ENCODE measurements at places on chromosomes 12 and 14.

GRCh38 chr14:94962166-94962575 is 192.3 kb upstream of the GSC start:
- no peak for DNase-seq

DNA sequence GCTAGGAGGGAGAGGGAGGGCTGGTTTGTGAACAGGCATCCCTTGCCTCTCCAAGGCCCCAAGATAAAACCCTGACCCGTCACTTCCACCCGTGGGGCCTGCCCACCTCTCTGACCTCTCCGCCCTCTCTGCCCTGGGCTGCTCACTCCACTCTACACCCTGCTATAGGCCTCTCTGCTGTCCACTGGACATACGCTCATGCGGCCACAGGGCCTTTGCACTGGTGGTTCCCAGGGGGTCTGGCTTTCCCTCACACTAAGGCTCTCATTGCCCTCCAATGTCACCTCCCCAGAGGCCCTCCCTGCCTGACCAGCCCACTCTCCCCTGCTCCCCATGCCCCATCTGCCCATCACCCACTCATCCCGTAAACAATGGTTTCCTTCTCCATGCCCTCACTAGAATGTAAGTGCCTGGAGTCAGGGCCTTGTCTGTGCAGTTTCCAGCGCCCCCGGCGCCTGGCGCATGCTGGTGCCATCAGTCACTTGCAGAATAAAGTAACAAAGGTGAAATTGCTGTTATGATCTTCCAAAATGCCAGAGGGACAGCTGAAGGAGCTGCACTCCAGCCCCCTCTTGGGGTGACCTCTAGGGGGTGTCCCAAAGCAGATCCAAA is 73.6 kb downstream of the RFLNA start:
- no peak for DNase-seq

DNA sequence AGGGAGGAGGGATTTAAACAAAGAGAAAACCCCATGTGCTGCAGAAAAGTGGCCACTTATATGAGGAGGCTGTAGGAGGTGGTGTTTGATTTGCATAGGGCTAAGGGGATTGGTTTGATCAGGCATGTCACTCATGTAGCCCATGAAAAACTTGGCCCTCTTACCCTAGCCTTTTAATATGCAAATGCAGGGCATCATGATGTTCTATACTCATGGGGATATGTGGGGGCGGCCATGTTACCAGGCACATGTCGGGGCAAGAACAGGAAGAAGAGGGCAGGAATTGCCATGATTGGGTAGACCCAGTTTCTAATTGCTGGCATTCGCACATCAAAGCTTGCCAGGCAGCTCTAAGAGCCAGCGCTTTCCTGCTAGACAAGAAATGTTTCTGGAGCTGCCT is 28.8 kb downstream of the KLRK1 start:
- DNase-seq: peak; percentile 86

- no peak for DNase-seq
Measured at GRCh38 chr12:122999196-122999946, 18.9 kb downstream of the ARL6IP4 start.

- no peak for DNase-seq
Measured at GRCh38 chr14:30706704-30707103, 84.6 kb downstream of the SCFD1 start.

DNA sequence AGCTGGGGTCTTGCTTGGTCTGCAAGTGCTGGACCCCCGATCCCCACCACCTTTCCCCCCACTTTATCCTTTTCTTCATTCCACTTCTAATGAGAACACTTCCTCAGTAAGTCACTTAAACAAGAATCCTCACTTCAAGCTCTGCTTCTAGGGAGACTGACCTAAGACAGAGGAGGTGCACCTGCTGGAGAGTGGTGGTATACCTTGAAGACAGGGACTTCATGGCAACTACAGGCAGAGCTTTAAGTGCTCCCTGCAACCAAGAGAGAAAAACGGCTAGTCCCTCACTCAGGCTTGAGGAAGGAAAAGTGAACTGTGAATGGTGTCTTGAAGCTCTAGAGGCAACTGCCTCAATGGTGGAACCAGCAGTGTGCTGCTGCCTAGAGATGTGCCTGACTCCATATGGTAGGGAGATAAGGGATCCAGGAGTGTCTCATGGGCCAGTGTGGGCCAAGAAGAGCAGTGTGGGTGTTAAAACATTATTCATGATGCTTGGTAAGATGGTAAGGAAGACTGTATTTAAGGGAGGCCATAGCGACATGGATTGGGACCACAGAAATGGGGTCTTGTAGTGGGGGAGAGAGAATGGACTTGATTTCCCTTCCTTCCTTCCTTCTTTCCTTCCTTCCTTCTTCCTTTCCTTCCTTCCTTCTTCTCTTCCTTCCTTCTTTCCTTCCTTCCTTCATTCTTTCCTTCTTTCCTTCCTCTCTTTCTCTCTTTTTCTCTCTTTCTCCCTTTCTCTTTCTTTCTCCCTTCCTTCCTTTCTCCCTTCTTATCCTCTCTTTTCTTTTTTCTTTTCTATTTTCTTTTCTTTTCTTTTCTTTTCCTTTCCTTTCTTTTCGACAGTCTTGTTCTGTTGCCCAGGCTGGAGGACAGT is 96.2 kb upstream of the NAP1L1 start:
- no peak for DNase-seq

DNA sequence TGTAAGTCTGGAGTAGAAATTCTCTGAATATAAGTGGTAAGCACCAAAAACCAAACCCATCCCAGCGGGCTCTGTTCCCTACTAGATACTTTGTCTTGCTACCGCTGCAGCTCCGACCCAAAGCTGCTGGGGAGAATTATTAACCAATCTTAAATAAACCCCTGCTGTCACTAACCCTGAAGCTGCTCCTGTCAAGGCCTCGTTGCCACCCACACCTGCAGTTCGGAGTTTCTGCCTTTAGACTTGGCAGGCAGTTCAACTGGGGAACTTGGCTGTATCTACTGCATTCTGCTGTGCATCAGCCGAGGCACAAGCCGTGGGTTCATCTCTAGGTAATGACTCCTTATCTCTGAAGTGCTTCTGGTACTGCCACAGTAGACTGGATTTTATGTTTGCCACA is 55.5 kb downstream of the PPM1A start:
- no peak for DNase-seq

DNA sequence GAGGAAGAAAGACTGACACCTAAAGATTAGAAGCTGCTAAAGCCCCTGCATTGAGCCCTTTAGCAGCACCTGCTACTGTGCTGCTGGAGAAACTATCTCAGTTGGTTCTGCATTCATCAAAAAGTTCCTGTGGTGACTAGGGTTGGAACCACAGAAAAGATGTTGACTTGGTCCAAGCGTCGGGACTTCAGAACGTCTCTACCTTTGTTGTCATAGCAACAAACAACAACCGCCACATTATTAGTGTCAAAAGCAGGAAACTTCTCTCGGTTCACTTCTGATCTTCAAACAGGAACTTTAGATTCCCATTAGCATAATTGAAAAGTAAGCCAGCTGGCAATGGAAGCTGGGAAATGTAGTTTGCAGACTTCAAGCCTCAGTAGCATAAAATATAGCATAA is 368.0 kb downstream of the SEC23A start:
- no peak for DNase-seq

GRCh38 chr12:71552728-71553501 is 110.7 kb downstream of the ZFC3H1 start:
- no peak for DNase-seq

All from NT2/D1 (cell line).